Fibroblast of pulmonary artery (primary cell): ENCODE measurements at places on chromosomes 6 and 20.
A peak's percentile ranks its signal among the peaks of the same experiment; 100 is the strongest.

DNA sequence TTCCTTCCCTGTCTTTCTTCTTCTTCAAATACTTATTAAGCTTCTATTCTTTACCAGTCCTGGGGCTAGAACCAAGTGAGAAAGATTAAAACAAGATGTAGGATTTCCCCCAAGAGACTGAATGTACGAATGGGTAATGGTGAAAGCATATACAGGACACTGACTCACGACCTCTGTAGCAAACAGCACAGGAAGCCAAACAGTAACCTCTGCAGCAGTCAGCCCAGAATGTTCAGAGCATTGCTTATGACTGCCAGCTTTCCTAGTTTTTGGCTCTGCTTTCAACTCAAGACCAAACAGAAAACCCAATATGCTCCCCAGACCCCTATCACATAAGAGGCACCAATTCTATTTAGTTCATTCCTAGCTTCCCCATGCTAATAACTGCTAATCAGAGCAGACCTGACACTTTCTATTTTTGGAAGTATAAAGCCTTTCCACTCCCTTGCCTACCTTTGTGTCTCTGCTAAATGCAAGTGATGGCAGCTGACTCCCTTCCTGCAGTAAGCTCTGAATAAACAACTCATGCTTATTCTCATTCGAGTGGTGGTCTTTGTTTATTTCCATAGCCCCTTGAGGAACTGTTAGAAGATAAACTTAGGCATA, 690.6 kb downstream of the EPM2A start:
- DNase-seq, result peak; percentile 74

- no peak for DNase-seq
Measured at GRCh38 chr6:147384737-147385710, 123.5 kb upstream of the SAMD5 start.

DNA sequence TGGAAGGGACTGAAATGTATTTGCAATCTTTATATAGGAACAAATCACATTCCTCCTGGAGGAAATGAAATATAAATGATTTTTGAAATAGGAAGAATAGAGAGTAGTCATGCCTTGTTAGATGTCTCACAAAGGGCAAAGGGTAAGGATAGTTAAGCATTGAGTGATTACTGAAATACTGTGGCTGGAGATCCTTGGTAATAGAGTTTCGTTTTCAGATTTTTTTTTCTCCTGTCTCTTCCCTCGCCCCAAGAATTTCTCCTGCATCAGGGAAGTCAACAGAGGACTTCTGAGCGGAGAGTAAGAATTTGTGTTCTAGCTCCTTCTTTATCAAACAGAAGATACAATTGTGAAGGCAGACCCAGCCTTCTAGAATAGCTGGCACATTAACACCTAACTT, 79.4 kb downstream of the PLCB4 start:
- DNase-seq, result no peak

GRCh38 chr6:38261626-38262025, 378.1 kb downstream of the BTBD9 start:
- DNase-seq, result no peak

DNA sequence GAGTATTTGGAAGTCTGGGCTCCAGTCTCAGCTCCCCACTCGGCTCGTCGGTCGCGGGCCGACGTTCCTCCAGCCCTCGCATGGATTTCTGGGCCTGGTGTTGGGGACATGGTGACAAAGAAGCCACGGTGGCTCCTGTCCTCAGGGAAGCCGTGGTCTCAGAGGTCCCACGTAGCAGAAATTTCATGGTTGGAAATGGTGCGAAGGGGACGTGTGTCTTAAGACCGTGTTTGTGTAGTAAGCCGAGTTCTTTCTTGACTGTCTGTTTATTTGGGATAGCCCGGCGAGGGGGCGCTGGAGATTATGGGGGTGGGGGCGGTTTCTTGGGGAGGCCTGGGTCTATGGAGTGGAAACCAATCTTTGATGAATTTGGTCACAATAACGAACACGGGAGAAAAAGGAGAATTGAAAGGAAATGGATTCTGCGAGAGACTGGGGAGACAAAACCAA, 23.5 kb upstream of the MAP3K7 start:
- peak; percentile 10 for DNase-seq

- peak; percentile 9 for DNase-seq
Measured at GRCh38 chr6:7204726-7205125, 97.0 kb downstream of the RREB1 start.

DNA sequence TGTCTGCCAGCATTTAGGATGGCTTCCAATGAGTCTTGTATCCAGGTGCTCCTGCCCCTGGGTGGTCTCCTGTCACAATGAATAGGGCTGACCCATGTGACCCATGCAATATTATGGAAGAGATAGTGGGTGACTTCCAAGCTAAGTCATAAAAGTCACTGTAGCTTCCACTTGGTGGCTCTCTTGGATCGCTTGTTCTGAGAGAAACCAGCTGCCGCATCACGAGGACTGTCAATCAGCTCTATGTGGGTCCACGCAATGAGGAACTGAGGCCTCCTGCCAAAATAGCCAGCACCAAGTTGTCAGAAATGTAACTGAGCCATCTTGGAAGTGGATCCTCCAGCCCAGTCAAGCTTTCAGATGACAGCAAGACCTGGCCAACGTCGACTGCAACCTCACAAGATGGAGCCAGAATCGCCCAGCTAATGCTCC, 14.9 kb upstream of the MATN4 start:
- DNase-seq, result peak; percentile 63

DNA sequence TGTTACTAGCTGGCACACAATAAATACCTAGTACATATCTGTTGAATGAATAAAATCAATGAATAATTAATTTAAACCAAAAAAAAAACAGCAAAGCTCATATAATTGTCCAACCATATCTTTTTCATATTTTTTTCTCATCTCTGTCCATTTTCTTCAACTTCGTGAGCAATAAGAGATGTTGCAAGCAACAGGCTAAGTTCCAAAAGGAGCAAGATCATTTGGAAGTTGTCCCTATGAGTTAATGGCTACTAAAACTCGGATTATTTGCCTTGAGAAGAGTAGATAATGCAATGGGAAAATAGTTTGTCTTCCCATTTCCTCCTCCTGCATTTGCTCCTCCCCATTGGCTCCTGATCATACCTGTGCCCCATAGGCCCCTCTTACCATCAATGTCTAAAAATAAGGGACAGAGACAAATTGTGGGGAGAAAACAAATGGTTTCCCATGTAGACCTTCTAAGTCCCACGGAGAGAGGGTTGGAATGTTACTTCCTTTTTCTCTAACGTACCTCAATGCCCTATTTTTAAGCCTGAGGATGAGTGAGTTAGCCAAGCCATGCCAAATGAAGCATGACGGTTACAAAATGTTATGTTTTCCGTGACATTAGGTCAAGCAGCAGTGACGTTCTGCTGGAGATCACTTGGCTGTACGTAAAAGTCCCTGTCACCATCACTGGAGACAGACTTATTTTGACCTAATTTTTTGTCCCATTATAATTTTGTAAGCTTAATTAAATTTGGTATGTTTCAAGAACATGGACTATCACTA, 217.3 kb upstream of the PREP start:
- no peak for DNase-seq

GRCh38 chr6:158374020-158374419, 61.8 kb downstream of the TULP4 start:
- peak; percentile 61 for DNase-seq

DNA sequence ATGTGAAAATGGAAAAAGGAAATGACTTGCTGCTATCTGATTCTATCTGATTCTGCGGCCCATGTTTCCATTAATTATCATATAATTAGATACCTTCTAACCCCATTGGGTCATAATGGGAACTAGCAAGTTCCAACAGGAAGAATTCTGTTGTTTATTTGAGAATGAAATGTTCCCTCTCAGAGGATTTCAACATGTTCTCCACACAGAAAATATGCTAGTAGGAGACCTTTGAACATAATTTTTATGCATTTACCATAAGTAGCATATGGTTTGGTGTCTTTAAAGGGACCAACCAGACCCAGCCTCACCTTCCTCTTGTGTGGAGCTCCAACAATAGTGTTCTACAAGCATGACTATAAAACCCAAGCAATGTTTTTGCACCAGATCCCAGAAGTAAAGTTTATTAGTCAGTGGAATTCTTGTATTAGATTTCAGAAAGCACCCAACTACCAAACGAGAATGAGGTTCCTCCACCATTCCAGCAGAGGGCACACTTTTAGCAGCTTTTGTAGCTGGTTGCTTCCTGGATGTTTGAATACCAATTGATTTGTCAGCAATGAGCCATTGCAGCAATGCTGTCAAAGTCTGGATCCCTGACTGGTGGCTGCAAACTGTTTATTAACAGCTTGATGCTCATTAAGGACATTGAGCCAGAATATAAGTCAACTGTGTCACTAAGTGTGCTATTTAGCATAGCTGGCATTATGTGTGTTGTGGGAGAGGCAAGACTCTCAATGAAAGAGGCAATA, 143.6 kb upstream of the GJE1 start:
- DNase-seq, result peak; percentile 84

- DNase-seq, result no peak
Measured at GRCh38 chr20:38630727-38631126, 29.1 kb downstream of the ARHGAP40 start.

- DNase-seq, result peak; percentile 29
Measured at GRCh38 chr6:170388113-170388512, 81.6 kb downstream of the FAM120B start.

GRCh38 chr6:159716247-159717096, 10.8 kb upstream of the WTAP start:
- DNase-seq, result peak; percentile 98

DNA sequence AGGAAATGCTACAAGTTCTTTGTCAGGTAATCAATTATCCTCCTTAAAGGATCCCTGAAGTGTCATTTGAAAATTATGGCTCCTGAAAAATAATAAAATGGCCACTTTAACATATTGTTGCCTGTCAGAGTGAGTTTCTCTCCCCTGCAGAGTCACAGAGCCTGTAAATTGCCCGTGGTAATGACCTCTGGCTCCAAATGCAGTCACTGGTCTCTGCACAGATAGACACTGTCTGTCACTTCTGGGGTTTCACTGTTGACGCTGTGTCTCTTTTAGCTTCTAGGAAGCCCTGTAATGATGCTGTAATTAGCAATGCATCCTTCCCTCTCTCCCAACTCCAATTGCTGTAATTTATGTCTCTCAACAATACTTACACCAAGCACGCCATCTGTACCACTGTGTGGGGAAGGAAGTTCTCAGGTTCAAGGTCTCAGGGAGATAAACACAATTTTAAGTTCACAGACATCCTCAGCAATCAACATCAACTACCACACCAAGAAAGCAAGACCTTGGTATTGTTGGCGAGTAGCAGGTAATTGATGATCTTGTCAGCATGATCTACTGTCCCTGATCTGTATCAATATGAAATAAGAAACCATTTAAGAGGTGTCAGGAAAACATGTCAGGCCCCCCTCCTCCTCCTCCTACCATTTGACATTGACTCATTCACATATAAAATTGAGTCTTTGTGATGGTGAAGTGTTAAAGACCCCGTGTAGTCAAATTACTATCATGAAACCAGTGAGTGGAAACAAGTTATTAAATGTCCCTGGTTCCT, 91.2 kb upstream of the SULF2 start:
- no peak for DNase-seq

DNA sequence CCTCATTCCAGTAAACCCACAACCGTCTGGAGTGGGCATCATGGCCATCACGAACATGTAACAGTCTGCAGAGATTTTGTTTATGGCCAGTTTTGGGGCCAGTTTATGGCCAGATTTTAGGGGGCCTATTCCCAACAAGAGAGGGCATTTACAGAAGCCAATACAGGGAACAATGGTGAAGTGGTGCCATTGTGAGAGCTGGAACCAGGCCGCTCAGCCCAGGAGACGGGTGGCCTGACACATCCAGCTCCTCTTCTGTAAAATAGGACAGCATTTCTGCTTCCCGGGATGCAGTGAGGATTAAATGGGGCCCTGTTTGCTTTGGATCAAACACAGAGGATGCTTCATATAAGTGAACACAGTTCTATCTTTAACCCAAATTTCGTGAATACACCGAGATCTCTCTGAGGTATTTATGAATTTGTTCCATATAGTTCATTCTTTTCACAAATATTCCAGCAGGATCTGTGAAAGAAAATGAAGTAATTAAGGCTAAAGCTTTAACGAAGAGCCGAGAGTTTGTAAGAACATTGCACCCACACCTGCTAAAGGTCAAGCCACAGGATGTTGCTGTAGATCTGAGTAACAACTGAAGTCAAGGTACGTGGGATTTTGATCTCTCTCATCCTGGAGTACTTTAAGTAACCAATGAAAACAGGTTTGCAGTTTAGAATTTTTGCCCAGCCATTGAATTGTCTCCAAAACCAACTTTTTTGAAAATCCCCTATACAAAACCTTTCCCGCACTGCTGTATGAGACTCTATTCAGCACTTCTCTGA, 14.5 kb upstream of the SIRPG start:
- no peak for DNase-seq

- DNase-seq, result no peak
Measured at GRCh38 chr6:24078200-24078599, 47.8 kb upstream of the NRSN1 start.

- no peak for DNase-seq
Measured at GRCh38 chr6:146300521-146300920, 243.1 kb upstream of the RAB32 start.

GRCh38 chr20:5864873-5865587, 85.3 kb downstream of the TRMT6 start:
- peak; percentile 83 for DNase-seq

DNA sequence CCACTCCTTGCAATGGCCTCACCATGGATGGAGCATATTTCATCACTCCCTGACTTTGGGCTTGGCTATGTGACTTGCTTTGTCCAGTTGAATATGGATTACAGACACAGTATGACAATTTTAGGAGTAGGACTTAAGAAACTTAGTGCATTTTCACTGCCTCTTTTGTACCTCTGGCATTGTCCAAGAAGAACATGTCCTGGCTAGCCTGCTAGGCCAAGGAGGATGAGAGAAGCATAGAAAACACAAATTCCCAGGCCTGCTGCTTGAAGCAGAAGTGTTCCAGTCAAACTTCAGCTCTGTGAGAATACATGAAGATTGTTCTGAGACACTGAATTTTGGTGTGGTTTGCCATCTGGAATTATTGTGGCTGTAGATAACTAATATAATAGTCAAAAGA, 3.1 kb upstream of the MCHR2 start:
- no peak for DNase-seq

GRCh38 chr6:25270559-25270958, 8.6 kb upstream of the CARMIL1 start:
- DNase-seq, result no peak

GRCh38 chr6:151448623-151449022, 3.3 kb downstream of the RMND1 start:
- DNase-seq, result no peak

- DNase-seq, result no peak
Measured at GRCh38 chr6:159079367-159079766, 34.6 kb upstream of the TAGAP start.

GRCh38 chr6:55869674-55870073, 5.7 kb downstream of the BMP5 start:
- DNase-seq, result no peak

GRCh38 chr20:2168946-2169345, 67.3 kb downstream of the STK35 start:
- DNase-seq, result no peak
